CD4-positive, alpha-beta T cell treated with Interferon alpha-2 for 1 hour (primary cell): ENCODE measurements at places on chromosomes 16 and 17.
A peak's percentile ranks its signal among the peaks of the same experiment; 100 is the strongest.

DNA sequence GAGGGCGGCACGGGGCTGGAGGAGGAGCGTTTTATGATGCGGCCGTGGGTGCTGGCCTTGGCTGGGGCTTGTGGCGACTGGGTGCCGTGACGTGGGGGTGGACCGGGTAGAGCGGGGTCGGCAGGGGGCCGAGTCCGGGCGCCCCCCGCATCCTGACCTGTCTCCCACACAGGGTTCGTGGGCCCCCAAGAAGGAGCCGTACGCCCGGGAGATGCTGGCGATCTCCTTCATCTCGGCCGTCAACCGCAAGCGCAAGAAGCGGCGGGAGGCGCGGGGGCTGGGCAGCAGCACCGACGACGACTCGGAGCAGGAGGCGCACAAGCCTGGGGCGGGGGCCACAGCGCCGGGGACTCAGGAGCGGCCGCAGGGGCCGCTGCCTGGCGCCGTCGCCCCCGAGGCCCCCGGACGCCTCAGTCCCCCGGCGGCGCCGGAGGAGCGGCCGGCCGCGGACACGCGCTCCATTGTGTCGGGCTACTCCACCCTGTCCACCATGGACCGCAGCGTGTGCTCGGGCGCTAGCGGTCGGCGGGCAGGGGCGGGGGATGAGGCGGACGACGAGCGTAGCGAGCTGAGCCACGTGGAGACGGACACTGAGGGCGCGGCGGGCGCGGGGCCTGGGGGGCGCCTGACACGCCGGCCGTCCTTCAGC, 81.6 kb downstream of the ARHGAP23 start:
- no peak for DNase-seq

DNA sequence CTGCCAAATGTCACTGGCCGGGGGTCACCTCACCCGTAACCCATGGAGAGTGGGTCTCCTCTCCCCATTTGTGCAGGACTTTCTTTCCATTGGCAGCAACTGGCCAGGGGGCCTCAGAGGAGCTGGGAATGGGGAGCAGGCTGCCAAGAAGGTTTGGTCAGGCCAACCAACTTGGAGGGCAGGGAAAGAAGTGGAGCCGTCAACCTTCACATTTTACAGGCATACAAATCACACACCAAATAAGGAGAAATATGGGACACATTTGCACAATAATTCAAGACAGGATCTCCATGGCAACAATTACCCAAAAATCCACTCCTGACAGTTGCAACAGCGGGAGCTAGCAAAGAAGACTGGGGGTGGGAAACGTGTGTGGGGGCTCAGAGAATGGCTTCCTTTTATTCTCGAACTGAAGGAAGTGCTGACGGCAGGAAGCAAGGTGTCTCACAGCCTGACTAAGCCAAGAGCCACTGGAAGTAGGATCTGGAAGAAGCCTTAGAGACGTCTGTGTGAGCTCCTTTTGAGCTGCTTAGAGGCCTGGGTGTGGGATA, 20.9 kb downstream of the RPRML start:
- DNase-seq: no peak

DNA sequence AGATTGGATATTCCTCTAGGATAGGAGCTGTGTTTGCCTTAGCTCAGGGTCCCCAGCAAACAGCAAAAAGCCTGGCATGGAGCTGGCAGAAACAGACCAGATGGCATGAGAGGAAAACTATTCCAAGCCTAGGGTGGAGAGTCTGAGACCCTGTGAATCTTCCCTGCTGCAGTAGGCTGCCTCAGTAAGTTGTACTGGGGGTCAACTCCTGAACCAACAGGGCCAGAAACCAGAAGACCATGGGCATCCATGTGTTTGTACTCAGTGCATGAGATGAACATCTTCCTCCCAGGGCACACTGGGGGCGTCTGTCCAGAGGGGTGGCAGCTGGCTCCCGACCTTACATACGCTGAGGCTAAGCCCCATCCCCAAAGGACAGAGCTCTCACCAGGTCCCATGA, 214.4 kb downstream of the C16orf78 start:
- no peak for DNase-seq

DNA sequence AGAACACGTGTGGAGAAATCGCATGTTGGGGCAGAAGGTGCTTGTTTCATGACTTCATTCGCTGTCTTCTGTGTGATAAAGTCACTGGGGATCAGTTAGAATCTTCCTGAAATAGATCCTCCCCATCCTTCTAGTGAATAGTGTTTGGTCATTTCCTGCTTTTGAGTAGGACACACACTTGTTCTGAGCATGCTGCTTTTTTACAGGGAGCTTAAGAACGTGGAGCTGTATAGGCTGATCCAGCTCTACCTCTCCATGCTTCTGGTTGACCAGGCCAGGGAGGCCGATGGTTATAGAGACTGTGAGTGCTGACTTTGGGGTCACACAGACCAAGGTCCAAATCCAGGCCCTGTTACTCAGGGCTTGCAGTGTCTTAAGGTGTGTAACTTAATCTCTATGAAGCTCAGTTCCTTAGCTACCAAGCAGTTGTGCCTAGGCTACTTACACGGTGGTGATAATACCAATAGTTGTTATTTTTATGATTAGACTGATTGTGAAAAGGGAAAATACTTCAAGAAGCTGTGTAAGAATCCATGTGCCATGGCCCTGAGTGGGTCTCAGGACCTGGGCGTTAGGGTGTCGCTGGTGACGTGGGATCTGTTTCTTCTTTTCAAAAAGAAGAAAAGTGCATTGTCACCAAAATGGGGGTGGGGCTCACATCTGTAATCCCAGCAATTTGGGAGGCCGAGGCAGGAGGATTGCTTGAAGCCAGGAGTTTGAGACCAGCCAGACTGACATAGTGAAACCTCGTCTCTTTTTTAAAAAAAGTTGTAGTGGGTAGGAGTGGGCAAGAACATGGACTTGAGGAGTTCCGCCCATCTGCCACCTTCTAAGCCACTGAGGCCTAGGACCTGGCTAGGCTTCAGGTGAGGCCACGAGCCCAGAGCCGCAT, 64.1 kb upstream of the LGALS9 start:
- DNase-seq: no peak

DNA sequence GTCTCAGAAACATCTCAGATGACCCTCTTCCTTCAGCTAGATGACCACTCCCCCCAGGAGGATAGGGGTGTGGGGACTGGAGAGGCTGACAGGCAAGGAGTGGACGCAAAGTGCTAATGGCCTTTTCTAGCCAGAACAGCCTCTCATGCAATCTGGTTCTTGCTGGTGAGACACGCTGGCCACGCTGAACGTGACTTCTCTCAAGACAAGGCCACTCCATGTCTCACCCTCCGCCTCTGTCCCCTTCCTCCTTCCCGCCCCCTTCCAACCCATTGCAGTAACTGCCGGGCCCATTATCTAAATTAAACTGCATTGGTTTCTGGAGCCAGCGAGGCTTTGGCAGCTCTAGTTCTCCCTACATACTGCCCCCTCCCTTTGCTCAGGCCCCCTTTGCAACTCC, 9.5 kb downstream of the CACNA1G start:
- DNase-seq: no peak

GRCh38 chr17:41496803-41497484, 7.2 kb upstream of the KRT36 start:
- peak; percentile 71 for DNase-seq

GRCh38 chr17:50125420-50125997, 4.5 kb downstream of the SAMD14 start:
- no peak for DNase-seq

GRCh38 chr17:20967776-20968175, 75.0 kb downstream of the USP22 start:
- DNase-seq: no peak

- DNase-seq: no peak
Measured at GRCh38 chr16:3175157-3176093, 12.6 kb upstream of the OR1F1 start.

DNA sequence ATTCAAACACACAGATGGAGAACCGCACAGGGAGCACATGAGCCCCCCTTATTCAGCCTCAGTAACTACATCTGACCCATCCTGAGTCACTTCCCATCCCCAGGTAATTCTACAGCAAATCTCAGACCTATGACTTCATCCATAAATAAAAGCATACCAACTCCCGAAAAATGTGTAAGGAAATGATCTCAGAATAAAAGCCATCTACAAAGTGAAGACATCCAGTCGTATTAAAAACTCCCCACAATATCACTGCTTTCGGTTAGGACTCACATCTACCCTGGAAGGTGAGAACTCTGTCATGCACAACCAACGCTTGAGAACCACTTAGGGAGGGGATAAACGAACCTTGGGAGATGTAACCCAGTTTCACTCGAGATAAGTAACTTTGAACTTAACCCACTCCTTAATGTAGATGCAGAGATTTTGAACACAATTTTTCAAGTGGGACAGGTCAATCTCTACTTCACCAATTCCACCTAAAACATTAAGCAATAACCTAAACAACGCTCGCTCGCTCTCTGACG, 1.3 kb downstream of the USP36 start:
- peak; percentile 53 for DNase-seq

- no peak for DNase-seq
Measured at GRCh38 chr17:30964876-30965275, 6.0 kb upstream of the RNF135 start.

DNA sequence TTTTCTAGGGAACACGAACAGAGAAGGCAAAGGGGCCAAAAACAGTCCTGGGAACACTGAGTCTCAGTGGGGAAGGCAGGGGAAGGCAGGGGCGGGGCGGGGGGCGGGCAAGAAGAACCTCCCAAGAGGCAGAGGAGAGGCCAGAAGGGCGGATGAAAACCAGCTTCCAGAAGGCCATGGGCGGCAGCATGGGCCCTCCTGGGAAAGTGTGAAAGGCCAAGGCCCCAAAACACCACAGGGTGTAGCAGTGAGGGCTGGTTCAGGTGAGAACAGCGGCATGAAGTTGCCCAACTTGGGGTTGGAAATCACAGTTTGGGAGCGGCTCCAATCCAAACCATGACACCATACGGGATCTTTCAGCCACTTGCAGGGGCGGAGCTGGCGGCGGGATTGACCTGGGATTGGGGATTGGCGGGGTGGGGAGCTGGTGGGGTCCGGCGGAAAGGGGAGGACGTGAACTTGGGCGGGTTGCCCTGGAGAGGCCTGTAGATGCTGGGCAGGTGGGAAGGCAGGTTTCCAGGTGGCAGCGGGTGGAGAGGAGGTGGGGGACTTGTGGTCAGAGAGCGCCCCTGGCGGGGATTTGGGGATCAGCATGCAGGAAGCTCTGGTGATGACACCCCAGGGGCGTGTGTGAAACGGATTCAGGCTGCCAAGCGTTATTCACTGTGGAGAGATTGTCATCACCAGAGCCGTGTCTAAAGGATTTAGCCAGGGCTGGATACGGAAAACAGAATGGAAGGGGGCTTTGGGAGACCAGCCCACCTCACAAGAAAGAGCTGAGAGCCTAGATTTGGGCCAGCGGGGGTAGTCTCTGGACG, 80.9 kb downstream of the ARHGAP23 start:
- peak; percentile 74 for DNase-seq

DNA sequence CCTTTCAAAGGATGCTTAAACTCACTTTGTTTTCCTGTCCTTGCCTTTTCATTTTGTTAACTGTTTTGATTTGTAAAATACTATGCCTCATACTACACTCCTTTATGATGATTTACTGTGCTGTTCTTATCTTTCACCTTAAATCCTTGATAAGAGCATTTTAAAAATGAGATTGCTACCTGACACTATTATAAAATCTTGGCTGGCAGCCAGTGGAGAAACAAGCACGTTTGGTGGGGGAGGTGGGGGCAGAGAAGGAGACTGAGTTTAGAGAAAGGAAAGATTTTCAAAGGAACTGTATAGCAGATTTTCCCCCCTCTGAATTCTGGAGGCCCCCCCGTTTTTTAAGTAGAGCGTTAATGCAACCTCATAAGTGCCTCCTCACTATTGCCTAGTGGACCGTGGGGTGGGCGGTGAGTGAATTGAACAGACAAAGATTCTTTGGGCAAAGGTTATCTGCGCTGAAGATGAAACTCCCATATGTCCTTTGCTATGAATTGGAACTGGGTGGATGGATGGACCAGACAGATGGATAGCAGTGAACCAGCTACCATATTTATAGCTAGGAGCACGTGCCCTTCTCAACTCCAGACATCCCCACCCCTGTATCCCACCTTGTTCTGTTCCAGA, 200.2 kb downstream of the CCDC182 start:
- no peak for DNase-seq
